ENCODE measurements at places on chromosomes 5 and 9.

DNA sequence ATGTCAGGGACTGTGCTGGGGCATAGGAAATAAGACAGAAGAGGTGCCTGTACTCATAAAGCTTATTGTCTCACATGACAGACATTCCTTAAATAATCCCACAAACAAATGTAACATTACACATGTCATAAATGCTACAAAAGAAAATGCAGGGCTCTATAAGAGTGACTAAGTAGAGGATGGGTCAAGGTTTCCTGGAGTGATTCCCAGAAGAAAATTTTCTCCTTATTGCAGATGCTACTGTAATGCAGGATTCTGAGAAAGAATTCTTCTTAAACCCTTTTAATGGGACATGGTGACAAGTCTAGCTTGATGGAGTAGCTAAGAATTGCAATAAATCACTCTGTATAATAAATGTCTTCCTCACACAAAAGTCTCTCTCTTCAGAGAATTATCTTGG is 55.7 kb downstream of the SH3TC2 start:
- no peak for DNase-seq

- DNase-seq: no peak
Observed at GRCh38 chr5:146599261-146599660, 83.3 kb upstream of the GPR151 start.

DNA sequence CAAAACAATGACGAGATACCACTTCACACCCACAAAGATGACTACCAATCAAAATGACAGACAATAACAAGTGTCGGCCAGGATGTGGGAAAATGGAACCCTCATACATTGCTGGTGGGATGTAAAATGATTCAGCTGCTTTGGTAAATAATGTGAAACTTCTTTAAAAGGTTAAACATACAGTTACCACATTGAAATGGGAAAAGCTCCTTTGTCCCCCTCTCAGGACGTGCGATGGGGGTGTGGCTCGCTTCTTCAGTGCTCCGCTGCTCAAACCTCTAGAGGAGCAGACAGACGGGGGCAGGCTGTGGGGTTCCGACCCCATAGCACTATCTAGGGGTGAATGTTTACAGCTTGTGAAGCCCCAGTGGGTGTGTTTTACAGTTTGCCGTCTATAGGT is 8.0 kb upstream of the PLPP6 start:
- DNase-seq: no peak

DNA sequence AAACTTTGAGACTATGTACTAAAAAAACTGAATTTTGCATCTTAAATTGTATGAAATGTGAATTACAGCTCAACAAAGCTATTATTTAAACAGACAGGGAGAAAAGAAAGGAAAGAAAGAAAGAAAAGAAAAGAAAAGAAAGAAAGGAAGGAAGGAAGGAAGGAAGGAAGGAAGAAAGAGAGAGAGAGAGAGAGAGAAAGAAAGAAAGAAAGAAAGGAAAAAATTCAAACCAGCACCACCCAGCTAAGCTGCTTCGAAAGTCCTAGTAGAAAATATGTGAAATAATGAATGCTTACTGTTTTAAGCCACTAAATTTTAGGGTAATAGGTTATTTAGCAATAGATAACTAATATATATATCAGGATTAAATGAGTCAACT is 31.7 kb upstream of the CDK5RAP2 start:
- no peak for DNase-seq

- DNase-seq: no peak
Observed at GRCh38 chr5:104626122-104626521, 1063.5 kb upstream of the NUDT12 start.

- no peak for DNase-seq
Observed at GRCh38 chr5:170449232-170449631, 54.6 kb upstream of the KCNIP1 start.

GRCh38 chr5:98231089-98231488 is 542.4 kb upstream of the RGMB start:
- no peak for DNase-seq

GRCh38 chr5:90783460-90784333 is 225.1 kb downstream of the ADGRV1 start:
- peak; percentile 70 for DNase-seq
